Thymus (tissue), 14 donors: ENCODE measurements at places on chromosomes 1 and 21.
A peak's percentile ranks its signal among the peaks of the same experiment; 100 is the strongest.

DNA sequence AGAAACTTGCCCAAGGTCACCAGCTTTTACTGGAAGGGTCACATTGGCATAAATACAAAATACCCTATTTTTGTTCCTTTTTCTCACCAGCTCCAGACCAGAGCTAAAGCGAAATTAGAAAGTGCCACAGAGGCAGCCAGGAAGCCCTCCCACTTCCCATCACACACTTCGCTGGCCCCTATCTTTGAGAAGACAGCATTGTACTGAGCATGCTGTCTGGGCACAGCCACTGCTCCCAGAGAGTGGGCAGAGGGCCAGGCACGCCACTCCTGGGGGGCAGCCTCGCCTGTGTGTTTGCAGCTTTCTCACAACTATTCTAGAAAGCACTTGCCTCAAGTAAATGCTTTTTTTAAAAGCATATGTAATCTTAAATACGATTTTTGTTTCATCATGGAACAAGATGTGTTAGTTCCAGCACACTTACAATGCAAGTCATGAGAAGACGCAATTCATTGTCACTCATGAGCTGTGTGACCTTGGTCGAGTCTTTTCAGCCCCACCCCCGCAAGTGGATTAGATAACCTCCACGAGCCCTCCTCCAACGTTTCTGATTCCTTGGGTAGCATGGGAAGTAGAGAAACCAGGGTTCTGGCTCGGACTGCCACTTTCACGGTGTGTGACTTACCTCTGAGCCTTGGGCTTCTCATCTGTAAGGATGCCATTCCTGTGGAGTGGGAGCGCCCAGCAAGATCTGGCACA, 25.7 kb upstream of the EPHA8 start:
- DNase-seq, result no peak

DNA sequence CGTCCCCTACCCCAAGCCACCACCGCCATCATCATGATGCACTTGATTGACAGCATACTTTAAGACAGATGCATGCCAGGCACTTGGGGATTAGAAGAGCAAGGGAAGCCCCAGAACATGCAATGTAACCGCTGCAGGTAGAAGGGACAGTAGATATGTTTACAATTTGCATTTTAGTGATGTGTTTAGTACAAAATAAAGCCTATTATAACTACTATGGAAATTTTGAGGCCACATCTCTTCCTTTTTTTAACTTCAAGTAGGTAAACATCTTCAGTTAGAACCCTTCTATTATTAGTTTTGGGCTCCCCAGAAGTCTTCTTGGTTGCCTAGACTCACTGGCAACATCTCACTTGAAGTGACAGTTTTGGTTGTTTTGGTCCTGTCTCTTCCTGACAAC, 25.3 kb downstream of the CR1L start:
- no peak for DNase-seq

DNA sequence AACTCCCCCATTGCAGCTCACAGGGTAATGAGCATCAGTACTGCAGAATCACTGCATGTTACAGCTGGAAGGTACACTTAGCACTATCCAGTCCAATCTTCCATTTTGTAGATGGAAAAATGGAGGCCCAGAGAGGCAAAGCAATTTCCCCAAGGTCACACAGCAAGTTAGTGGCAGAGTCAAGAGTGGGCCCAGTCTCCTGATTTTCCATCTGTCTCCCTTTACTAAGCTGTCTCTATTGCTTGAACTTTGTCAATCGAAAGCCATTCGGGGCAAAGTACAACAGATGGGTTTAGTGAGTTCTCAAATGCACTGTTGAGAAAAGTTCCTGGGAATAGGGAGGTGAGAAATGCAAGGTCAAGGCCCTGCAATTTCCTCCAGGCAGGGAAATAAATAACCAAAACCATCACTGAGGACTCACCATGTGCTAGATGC, 50.4 kb upstream of the IFFO2 start:
- no peak for DNase-seq

DNA sequence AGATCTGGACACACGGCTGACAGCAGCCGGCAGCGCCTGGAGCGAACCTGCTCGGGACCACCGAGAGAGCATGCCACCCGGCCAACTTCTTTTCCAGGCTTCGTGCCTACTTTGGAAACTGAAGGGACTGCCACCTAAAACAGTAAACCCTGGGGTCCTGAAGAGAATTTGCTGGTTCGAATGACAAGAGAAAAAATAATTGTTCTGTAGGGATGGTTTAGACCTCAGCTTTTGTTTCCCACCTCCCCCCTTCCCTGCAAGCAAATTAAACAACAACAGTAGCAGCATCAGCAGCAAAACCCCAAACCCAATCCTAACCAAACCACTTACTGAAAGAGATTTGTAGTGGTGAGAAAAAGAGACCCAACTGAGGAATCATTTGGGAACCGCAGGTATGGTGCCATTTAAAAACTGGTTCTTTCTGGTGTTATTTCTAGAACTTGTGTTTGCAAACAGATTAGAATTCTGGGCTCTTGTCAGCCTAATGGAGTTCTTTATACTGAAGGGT, 105.6 kb downstream of the LEPR start:
- DNase-seq, result no peak

DNA sequence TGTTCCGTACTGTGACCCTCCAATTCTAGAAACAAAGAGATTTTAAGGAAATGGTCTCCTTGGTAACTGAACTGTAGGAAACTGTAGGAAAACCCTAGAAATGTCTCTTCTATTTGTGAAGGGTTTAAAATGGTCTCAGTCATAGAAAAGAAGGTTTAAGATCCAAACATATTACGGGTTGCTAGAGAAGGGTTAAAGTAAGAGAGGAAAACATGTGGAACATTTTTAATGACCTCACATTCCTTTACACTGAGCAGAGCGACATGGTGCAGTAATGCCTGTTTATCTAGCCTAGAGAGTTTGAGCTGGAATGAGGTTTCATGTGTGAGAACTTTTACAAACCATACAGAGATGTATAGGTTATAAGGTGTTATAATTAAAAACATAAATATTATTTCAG, 36.9 kb upstream of the C1orf105 start:
- no peak for DNase-seq

DNA sequence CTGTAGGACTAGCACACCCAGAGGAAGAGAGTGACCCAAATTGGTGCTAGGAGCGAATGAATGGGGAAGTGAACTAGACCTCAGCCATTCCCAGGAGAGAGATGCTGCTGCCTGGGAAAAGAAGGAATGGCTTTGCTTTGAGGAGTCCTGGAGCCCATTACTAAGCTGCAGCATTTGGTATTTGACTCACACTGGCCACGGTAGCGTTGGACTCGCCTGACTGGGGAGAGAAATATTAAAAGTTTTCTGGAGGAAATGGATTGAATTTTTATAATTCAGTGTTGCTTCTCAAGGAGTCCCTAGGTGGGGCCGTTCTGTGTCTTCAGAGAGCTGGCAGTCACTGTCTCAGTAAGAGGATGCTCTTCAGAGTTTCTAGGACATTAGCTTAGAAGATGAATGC, 40.2 kb downstream of the PIK3CD start:
- DNase-seq, result no peak

GRCh38 chr1:213980906-213981305, 6.9 kb upstream of the PROX1 start:
- no peak for DNase-seq

- DNase-seq, result no peak
Measured at GRCh38 chr1:28193701-28194161, 17.2 kb upstream of the PTAFR start.

DNA sequence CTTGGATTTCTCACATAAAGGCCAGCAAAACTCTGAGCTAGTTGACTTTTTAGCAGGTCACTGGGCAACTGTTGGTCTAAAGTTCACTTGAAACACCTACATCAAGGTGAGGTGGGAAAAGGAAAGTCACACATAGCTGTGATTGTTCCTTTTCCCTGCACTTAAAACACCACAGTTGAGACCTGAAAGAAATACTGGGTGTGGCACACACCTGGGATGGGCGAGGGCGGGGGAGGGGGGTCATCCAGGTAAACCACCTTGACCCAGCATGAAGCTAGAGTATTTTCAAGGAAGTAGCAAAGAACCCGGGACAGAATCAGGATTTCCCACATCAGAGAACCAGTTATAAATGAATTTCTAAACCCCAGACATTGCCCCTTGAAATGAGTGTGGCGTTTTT, 26.4 kb downstream of the ZNF697 start:
- DNase-seq, result no peak

GRCh38 chr1:57423656-57424211, at the start of gene DAB1:
Gene DAB1 (minus strand): TSS chr1:57424060. CDS start chr1:57291030, 133,030 bp downstream.
- DNase-seq, result no peak

- DNase-seq, result no peak
Measured at GRCh38 chr1:51518033-51518585, 957 bp downstream of the EPS15 start.

GRCh38 chr1:10529765-10530164, 55.0 kb downstream of the PEX14 start:
- no peak for DNase-seq

GRCh38 chr1:168408539-168408865, 127.8 kb downstream of the TBX19 start:
- DNase-seq, result no peak

DNA sequence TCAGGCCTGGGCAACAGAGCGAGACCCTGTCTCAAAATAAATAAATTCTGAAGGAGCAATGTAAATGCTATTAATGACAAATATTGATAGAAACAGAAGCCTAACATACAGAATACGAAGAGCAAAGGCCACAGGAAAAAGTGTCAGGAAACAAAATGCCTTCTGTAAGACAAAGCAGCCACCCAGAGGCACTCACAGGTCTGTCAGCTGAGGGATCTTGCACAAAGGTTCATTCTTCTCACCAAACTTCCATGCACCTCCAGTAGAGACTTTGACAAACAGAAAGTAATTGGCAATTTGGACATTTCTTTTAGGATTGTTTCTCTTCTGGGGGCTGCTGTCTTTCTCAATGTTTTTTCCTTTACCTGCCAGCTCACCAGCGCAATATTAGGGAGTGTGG, 1.2 kb upstream of the ALDH9A1 start:
- DNase-seq, result peak; percentile 12

DNA sequence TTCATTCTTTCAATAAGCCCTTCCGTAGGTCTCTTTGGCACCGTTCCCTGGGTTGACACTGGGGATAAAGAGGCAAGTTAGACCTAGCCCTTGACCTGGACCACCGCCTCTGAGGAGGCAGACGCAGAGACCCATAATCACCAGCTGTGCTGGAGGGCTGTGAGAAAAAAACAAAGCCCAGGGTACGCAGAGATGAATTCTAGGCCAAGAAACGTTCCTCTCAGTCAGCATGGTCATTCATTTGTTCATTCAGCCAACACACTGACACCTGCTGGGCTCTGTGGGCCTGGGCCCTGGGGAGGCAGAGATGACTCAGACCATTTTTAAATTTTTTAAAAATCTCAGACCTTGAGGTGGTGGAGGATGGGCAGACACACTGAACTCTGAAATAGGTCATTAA, 26.3 kb upstream of the TRABD2B start:
- no peak for DNase-seq

- no peak for DNase-seq
Measured at GRCh38 chr1:44605914-44606615, 68.2 kb downstream of the TMEM53 start.

GRCh38 chr1:34889705-34890104, 30.2 kb upstream of the SMIM12 start:
- no peak for DNase-seq

GRCh38 chr1:110880708-110881374, 7.9 kb downstream of the CD53 start:
- no peak for DNase-seq
